Activated naive CD4-positive, alpha-beta T cell treated with Interleukin-2 at 50 U/mL for 16 hours (primary cell): ENCODE measurements at places on chromosomes 11 and 22.
A peak's percentile ranks its signal among the peaks of the same experiment; 100 is the strongest.

DNA sequence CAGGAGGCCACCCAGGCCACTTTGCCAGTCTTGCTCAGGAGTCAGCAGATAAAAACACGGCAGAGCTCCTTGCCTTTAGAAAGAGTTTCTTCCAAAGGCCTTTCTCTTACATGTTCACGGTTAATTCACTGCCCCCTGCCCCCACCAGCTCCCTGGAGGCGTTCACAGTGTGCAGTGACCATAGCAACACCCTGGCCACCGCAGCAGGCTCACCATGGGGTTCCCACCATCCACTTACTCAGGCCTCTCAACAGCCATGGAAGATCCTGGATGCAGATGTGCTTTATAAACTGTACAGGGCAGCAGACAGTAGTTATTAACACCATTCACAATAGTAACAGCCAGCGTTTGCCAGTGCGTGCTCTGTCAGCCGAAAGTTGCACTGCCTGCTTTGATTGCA lies 10.6 kb upstream of the MYO7A start:
- DNase-seq: no peak

GRCh38 chr11:94771951-94772350 lies 3.8 kb downstream of the AMOTL1 start:
- no peak for DNase-seq

- no peak for DNase-seq
These were observed 233.4 kb downstream of the LRRC4C start for GRCh38 chr11:41225856-41226633.

GRCh38 chr11:128715691-128716561 lies 22.1 kb downstream of the FLI1 start:
- no peak for DNase-seq

- no peak for DNase-seq
These were observed 62.9 kb upstream of the BID start for GRCh38 chr22:17836992-17837742.

DNA sequence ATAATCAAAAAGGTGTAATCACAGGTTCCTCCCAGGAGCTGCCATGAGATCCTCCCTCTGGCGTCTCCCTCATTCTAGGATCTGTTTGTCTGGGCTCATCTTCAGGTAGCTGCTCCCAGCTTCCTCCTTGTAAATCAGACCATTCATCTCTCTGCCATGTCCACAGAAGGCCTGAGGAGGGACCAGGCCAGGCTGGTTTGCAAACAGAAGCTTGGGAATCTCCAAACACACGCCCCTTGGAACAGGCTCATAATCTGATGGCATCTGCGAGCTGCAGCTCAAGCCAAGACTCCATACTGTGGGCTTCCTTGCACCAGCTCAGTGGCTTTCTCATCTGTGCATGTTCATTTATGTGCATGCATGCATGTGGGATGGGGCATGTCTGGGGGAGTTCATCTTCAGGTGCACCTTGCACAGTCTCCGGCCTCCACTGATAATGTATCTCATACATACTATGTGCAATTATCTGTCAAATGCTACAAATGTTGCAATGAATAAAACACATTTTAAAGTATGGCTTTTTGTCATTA lies 134.9 kb downstream of the NXPE2 start:
- DNase-seq: no peak

DNA sequence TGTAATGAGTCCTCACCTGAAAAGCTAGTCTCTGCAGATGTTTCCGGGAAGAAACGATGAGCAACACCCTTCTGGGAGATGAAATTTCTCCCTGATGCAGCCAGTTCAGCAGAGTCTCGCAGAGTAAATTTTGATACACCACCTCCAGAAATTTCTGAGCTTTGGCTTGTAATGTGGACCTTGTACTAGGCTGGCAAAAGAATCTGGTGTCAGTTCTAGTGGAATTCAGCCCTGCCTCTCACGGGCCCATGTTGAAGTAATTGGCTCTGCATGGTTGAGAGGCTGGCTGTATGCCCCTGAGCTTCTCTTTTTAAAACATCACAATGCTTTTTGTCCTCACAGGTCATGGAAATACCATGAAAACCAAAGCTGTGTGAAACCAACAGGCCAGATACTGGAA lies at the start of gene GLYAT:
Gene GLYAT (minus strand): TSS at position 125 of the 400 bp plus-strand sequence. CDS start 7,447 bp downstream, outside the sequence.
- no peak for DNase-seq

DNA sequence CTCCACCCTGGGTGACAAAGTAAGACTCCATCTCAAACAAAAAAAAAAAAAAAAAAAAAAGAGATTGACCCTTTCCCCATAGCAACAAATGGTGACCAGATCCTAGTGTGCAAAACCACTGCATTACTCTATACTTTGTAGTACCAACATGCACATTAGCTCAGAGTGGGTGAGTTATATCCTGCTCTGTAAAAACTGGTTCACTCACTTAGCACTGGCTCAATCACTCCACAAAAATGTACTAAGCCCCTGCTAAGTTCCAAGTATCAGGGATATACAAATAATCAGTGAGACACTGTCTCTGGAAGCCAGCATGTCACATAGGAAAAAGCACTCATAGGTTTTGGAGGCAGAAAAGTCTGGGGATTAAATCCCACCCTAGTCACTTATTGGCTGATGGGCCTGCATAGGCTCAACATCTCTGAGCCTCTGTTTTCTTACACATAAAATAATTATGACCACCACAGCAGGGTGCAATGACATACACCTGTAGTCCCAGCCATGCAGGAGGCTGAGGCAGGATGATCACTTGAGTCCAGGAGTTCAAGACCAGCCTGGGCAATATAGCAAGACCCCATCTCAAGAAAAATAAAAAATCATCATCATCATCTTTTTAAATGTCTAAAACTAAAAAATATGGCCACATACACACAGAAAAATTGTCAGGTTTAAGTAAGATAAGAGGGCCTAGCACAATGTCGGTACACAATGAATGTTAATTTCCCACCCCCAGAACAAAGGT lies 11.9 kb downstream of the FAM168A start:
- no peak for DNase-seq

DNA sequence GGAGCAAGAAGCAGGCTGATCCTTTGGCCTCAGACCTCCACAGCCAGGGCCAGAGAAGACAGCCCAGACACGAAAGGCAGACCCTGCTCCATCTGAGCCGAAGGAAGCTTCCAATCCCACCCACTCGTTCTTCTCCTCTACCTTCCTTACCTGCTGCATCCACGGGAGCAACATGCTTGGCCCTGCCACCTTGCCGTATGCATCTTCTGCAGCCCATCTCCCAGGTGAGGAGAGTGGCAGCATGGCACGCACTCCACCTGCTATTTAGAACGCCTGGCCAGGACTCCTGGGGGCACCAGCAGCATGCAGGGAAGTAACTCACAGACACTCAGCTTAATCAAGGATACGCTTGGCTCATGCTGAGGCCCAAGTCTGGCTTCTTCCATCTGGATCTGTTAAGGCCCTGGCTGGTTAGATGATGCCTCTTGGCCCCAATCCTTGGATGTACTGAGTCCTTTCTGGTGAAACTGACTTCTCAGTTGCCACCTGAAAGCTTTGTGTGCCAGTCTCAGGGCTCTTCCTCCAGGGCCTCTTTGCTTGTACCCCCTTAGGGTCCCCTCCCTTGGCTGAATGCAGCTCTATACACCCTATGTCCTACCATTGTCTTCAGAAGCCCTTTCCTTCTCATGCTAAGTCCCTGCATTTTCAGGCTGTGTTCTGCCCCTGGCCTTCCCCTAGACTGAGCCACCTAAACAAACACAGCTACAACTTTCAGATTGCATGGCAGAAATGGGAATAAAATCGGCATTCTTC lies 604.9 kb downstream of the BUD13 start:
- DNase-seq: no peak

DNA sequence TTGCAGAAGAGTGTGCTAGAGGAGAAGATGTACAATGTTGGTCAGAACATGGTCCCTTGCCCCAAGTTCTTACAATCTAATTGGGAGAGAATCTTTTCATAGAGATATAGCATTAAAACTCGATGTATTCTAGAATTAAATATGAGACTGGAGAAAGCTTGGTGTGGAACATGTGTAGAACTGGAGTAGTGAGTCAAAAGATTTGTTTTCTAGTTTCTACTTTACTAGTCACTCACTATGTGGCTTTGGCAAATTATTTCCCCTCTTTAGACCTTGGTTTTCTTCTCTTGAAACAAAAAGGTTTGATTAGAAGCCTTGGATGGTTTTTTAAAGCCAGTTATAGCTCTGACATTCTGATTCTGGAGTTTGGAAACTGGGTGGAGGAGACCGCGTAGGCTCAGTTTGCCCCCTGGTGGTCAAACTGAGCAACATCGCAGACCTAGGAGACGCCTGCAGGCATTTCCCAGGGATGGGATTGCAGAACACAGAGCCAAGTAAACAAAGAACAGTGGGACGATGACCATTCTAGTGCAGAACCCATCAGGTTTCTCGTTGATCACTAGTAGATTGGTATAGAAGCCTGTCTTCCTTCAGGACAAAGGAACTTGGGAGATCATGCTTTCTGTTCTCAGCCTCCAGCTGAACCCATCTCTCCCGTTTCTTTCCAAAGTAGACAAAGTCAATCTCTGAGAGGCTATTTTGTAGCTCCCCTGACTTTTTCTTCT lies 8.5 kb upstream of the CHRDL2 start:
- peak; percentile 44 for DNase-seq

- no peak for DNase-seq
These were observed 30.7 kb downstream of the ST3GAL4 start for GRCh38 chr11:126385991-126386728.

DNA sequence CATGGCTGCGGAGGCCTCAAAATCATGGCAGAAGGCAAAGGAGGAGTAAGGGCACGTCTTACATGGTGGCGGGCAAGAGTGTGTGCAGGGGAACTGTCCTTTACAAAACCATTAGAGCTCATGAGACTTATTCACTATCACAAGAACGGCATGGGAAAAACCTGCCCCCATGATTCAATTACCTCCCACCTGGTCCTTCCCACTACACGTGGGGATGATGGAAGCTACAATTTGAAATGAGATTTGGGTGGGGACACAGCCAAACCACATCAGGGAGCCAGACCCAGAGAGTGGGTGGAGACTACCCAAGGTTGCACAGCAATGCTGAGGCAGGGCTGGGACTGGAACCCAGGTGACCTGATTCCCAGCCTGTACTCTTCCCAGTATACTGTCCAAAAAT lies 8.6 kb upstream of the TMPRSS6 start:
- no peak for DNase-seq

GRCh38 chr11:75562836-75563484 lies 907 bp downstream of the SERPINH1 start:
- DNase-seq: no peak

DNA sequence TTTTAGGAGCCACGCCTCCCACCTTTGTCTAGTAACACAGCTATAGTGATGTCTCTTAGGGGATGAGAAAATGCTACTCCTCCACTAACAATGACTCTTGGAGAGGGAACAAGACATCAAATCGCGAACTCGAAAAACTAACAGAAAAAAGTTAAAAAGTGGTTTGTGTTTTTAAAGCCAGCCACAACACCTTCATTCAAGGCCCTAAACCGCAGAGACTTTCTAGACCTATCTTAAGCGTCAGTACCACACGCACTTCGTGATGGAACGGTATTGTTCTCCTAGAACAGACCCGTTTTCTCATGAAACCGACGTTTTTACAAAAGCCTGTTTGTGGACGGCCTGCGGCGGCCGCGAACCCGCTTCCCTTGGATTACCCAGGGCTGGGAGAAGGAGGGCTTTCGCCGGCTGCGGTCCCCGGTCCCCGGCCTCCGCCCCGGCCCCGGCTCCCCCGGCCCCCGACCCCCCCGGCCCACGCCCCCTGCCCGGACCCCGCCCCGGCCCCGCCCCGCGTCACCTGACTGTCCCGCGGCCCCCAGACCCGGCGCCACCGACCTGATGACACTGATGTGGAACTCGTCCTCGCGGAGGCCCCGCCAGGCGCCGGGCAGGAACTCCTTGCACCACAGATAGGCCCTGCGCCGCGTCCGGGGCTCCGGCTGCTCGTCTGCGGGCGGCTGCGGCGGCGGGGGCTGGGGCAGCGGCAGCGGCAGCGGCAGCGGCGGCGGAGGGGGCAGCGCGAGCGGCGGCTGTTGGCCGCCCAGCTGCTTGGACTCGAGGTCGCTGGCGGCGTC lies 718 bp downstream of the CHKA start:
- DNase-seq: peak; percentile 35

DNA sequence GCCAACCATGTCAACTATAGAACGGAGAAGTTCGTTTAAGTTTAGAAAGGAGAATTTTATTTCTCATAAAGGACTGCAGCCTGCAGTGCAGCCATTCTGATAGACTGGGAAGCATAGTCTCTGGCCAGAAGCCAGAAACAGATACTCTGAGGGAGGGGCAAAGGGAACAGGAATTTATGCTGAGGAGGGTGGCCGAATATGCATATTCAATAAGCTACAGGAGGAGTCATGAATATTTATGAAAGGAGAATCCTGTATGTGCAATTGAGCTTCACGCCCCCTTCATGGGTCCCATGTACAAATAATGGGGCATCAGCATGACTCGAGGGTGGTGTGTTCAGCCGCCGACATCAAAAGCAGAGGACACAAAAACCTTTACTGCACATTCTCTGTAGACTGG lies 199.9 kb downstream of the CWF19L2 start:
- DNase-seq: no peak

- peak; percentile 8 for DNase-seq
These were observed 37.9 kb downstream of the NECTIN1 start for GRCh38 chr11:119691020-119691666.

GRCh38 chr22:24407278-24407665 lies 20.1 kb upstream of the ADORA2A start:
- no peak for DNase-seq

GRCh38 chr11:35107861-35108260 lies 31.1 kb upstream of the CD44 start:
- no peak for DNase-seq

- DNase-seq: no peak
These were observed 197.5 kb downstream of the DBX1 start for GRCh38 chr11:19962801-19963175.
